ENCODE measurements at places on chromosomes 11 and 22. TPM values are rescaled to one million over a fixed set of nuclear protein-coding genes. Genes with fewer than 3 reads are reported as not detected.

Gene PRDM10
- 14.6 TPM for total RNA-seq

GRCh38 chr11:84476581-84476980 is 1150.6 kb downstream of the DLG2 start:
- H3K4me1 ChIP-seq: no peaks in the 10 kb centered on the region
- H3K27ac ChIP-seq: no peak overlapping the region
- H3K27me3 ChIP-seq: no peaks in the 10 kb centered on the region

DNA sequence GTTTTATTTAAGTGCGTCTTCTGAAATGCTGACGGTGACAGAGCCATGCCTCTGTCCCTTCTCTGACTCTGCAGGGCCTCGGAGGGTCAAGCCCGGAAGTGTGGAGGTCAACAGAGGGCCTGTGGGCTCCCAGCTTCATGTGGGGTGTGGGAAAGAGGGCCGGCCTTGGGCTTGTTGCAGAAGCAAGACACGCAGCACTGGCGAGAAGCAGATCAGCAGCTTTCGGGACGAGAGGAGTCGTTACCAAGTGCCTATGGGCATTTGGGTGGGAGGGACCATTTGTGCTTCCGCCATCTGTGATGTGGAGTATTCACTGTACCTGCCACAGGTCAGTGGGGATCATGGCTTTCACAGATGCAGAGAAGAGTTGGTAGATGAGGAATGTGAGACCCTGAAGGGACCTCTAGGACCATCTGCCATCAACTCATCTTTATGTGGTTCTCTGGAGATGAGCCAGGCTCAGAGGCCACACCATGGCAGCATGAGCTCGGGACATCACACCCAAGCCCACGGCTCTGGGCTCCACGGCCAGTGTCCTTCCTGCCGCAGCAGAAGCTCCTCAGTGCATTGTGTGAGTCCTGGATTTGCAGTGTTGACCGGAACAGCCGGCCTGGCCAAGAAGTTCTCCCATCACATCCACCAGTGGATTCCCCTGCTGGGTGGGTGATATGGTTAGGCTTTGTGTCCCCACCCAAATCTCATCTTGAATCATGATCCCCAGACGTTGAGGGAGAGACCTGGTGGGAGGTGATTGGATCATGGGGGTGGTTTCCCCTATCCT is 590.7 kb downstream of the TBC1D22A start:
- DNase-seq: no peak
- H3K27ac ChIP-seq: no peak overlapping the region
- H3K4me3 ChIP-seq: no peak overlapping the region
- H3K4me1 ChIP-seq: no peaks in the 10 kb centered on the region
- H3K27me3 ChIP-seq: peaks cover 4% of the 10 kb centered on the region

DNA sequence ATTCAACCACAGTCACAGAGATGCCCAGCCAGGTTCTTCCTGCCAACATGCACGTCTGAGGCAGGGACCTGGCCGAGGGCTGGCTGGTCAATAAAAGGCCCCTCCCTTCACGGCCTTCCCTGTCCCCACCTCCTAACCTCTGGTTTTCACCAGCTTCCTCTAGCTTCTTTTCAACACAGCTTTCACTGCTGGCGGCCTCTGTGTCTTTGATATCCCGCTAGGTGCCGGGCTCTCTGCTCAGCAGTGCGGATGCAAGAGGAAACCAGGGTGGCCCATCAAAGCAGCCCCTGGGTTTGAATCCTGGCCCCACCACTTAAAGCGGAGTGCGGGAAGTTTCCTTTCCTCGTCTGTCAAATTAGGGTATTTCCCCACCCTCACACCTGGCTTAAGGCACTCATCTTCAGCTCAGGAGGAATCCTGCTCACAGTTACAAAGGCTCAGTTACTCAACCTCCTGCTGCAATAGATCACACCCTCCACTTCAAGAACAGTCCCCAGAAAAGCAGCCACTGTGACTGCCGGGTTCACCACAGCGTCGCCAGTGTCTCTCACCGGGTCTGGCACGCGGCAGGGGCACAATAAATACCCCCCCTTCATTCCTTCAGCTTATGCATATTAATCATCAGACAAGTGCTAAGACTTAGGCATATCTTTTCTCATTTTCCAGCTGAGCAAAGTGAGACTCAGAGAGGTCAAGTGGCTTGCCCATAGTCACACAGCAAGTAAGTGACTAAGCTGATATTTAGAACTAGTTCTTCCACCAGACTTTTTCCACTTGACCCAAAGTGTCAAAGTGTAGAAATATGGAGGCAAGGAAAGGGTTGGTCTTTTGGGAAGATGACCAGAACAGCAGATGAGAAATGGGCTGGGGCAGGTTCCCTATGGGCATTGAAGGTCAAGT is 45.7 kb downstream of the TXN2 start:
- no peaks in the 10 kb centered on the region for H3K36me3 ChIP-seq
- peak overlapping the region; percentile 47 for H3K4me3 ChIP-seq
- no peak for DNase-seq
- H3K4me1 ChIP-seq: peaks cover 30% of the 10 kb centered on the region
- H3K27ac ChIP-seq: peak overlapping the region; percentile 71
